ENCODE measurements at places on chromosomes 7 and 10.
A peak's percentile ranks its signal among the peaks of the same experiment; 100 is the strongest.

DNA sequence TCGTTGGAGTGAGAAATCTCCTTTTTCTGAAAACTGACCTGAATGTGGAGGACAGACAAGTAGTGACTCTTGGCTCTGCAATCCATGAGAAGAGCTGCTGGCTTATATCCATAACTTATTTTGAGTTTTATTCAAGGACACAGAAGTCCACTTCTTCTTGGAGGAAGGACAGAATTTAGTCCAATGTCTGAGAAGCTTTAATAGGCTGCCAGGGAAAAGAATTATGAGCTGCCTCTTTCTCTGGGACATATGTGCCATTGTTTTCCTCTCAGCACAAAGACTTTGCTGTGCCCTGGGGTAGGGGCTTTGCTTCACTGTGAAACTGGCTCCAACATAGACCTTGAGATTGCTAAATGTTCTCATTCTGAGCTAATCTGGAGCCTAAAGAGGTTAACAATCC, 20.5 kb upstream of the AOC1 start:
- DNase-seq = no peak

- DNase-seq = no peak
Observed at GRCh38 chr10:125392154-125392553, 231.8 kb upstream of the CTBP2 start.

GRCh38 chr10:7121154-7121797, 289.6 kb downstream of the SFMBT2 start:
- peak; percentile 28 for DNase-seq

GRCh38 chr7:84204655-84205054, 10.1 kb upstream of the SEMA3A start:
- DNase-seq = no peak

GRCh38 chr7:124152859-124153692, 120.2 kb upstream of the TMEM229A start:
- DNase-seq = no peak

DNA sequence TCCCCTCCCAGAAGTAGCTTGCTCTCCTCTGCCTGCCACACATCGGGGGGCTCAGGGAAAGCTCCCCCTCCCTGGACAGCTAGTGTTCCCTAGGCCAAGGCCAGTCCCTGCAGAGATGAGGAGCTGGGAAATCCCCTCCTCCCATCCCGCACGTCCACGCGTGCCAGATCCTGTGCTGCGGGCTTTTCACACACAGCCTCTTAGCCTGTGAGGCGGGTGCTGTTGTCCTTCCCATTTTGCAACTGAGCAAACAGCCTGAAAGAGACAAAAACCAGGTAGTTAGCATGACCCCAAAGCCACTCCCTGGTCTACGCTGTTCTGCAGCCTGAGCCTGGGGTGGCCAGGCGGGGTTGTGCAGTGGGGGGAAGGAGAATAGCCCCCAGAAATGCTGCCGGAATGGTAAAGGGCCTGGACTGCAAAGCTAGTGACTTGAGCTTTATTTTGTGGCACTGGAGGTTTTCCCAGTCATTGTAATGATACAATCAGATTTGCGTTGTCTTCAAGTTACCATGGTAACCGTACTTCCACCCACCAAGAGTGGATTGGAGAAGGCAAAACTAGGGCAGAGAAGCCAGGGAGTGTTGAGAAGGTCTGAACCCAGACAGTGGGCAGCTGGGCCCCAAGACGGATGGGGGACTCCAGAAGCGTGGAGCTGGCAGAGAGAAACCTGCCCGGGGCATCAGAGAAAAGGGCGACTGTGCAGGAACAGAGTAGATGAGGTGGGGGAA, 98.6 kb upstream of the KCTD7 start:
- DNase-seq = no peak

DNA sequence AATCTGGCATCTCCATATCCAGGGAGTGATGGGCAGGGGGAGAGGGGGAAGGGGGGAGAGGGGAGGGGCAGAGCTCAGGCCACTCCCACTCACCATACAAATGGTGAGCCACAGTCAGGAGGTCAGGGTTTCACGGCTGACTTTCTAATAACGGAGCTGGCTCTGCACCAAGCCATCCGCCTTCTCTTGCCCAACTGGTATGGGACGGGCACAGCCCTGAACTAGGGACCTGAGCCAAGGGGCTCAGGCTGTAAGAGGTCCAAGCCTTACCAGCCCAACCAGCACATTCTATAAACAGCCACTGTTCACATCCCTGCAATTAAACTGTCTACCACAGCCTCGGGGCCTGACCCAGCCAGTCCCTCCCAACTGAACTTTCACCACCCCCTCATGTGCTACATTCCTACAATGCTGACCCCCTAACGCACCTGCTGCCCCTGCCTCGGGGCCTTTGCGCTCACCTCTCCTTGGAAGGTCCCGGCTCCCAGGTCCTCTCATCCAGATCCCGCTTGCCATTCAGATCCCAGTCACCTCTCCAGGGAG, 32.5 kb downstream of the RGS10 start:
- DNase-seq = no peak

DNA sequence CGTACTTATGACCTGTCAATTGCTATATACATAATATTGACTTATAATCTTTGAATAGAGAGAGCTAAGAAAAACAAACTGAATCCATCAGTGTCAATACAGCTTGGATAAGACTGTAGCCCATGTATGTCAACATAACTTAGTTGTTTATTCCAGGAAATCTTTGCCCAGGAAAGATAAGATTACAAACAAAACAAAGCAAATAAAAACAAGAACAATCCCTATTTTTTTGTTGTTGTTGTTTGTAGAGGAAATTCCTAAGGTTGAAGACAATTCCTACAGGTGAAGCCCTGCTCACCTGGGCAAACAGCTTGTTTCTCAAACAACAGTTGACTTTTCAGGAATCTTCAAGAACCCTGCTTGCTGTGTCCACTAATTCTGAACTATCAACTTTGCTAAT, 76.0 kb downstream of the HYCC1 start:
- DNase-seq = no peak

GRCh38 chr10:50438049-50438936, 185.5 kb downstream of the SGMS1 start:
- DNase-seq = no peak

- no peak for DNase-seq
Observed at GRCh38 chr10:68606918-68607317, 46.8 kb downstream of the TET1 start.

DNA sequence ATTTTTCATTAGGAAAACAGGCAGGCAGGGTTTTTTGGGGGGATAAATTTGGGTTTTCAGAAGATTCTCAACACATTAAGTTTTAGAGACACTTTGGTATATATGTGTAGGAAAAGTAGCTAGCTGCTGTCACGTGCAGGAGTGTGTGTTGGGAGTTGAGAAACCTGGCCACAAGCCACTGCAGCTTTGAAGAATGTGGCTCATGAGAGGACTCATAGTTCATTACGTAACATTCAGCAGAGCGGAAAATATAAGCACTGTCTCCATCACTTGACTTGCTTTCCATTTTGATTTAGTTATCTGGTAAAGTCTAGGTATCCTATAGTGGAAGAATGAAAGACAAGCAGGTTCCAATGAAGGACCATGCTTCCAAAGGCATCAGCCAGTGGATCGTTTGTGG, 31.2 kb downstream of the SMNDC1 start:
- DNase-seq = peak; percentile 20

DNA sequence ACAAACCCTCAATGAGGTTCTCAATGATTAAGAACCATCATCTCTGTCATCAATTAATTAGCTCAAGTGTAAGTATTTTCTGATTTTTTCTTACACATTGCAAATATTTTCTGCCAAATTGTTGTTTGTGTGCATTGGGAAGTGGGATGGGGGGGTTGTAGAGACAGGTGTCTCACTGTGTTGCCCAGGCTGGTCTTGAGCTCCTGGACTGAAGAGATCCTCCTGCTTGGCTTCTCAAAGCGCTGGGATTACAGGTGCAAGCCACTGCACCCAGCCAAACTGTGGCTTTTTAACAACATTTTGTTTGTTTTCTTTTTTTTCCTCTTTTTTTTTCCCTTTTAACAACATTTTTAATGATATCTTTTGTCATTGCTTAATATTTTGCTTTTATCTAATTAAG, 87.5 kb downstream of the AKR1D1 start:
- DNase-seq = no peak

- no peak for DNase-seq
Observed at GRCh38 chr7:133217773-133218172, 35.1 kb upstream of the EXOC4 start.

GRCh38 chr10:63553473-63553872, 32.3 kb downstream of the REEP3 start:
- DNase-seq = no peak

DNA sequence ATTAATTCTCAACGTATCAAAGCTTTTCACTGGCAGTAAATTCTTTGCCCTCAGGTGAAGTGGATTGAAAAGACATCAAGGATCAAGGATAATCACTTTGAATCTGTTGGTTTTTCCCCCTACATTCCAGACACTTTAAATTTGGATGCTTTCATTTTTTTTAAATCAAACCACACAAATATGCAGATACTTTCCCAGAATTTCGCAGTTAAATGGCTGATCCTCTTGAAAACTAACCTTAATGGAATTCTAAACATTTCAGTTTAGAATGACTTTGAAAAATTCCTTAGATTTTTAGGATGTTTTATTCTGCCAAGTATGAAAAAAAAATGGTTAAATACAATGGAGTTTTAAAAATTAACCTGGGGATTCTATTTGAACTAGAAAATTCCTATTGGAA, 325.9 kb downstream of the GFRA1 start:
- no peak for DNase-seq

DNA sequence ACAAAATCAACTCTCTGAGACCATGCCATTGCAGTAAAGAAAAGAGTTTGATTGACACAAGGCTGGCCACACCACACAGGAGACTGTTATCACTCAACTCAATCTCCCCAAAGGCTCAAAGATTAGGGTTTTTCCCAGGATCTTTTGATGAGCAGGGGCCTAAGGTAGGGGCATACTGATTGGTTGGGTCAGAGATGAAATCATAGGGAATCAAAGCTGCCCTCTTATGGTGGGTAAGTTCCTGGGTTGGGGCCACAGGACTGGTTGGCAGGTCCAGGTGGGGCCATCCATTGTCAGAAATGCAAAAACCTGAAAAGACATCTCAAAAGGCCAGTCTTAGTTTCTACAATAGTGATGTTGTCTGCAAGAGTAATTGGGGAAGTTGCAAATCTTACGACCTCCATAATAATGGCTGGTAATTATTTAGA, 91.6 kb downstream of the AKR1D1 start:
- no peak for DNase-seq

DNA sequence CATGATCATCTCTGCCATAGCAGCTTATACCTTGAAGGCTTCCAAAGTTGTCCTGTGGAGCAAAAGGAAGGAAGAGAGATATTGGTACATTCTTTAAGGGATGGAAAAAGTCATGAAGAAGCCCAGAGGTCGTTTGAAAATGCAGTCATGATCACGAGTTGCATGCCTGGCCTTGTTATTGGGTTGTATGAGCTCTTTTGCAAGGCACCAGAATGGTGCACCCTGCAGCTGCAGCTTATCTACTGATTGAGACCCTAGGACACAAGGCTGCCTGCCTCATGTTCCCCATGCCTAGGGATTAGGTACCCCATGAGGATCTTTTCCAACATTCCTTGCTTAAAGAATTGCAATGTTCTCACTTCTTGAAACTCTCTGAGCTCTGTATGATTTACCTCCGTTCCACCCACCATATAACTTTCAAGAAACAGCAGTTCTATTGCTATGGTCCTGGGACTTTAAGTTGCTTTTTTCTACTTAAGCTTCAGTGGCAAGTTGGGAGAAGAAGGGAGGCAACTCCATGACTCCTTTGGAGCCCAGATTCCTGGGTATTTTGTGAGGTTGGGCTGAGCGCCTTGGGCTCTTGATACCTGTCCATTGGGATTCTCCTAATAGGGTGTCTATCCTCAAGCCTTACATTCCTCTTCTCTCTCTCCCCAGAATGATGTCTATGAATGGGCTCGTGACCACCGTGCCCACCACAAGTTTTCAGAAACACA, 6.9 kb downstream of the SCD start:
- DNase-seq = no peak

- DNase-seq = no peak
Observed at GRCh38 chr10:96947036-96947435, 114.9 kb downstream of the LCOR start.

- DNase-seq = no peak
Observed at GRCh38 chr7:107315716-107316220, 147.0 kb downstream of the HBP1 start.

DNA sequence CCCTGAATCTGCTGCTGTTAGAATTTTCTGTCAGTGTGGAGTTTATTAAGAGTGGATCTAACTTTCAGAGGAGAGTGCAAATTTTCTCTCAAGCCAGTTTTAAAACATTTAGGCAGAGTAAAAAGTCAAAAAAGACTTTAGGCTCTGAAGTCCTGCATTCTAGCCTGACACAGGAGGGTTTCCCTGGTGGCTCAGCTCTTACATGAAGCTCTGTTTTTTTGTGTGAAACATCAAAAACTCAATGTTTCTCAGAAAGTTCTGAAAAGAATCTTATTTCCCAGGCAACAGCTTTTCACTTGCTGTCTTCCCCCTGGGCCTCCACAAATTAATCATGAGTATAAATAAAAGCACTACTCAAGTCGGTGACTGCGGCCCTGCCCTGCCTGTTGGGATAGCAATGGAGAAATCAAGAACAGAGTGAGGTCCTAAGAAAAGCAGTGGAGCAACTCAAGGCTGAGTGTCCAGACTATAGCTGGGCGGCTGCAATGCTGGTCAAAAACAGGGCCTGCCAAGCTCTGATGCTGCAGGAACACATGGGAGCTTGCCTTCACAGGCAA, 22.3 kb upstream of the WDR11 start:
- no peak for DNase-seq

- DNase-seq = no peak
Observed at GRCh38 chr10:14022052-14022451, 308.7 kb downstream of the FRMD4A start.

GRCh38 chr10:22655312-22655981, 58.9 kb downstream of the PIP4K2A start:
- DNase-seq = no peak

DNA sequence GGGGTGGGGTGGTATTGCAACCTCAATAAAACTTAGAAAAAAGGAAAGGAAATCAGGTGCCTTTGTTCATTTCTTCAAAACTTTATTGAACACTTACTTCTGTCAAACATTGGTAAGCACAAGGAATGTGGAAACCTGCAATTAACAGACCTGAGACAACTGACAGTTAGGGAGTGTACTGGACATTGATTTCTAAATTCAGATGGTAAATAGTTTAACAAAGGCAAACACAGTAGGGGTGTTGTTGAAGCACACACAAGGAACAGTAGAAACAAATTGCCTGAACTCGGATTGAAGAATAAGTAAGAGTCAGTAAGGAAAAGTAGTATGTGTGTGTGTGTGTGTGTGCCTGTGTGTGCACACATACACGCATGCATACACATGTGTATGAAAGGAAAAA, 108.6 kb downstream of the CSTF2T start:
- DNase-seq = no peak

All from T-helper 1 cell (primary cell).